ENCODE measurements at places on chromosomes 5 and 9.
A peak's percentile ranks its signal among the peaks of the same experiment; 100 is the strongest.

DNA sequence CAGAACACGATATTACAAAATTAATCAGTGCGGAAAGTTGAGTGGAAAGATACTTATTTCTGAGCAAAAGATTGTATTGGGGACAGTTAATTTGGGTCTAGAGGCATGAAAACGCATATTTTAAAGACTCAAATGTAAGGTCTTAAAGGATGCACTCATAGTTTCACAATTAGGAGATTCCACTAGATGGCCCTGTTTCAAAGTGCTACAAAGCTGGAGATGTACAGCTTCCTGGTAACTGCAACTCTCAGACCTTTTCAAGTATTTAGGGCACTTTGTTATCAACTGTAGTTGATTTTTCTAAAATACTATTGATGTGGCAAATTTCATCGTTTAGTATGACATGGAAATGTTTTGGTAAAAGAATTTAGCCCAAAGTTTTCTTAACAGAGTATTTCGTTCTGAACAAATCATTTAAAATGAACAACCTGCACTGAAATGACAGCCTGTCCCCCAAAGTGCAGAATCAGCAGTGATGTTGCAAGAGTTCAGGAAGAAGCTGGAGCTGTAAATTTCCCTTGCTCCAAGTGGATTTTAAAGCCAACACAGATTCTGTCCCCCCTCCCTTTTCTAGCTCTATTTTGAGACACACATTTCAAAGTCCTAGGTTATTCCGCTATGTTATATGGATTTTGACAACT lies 16.2 kb upstream of the NDUFB6 start:
- H3K27me3 ChIP-seq: peaks cover 33% of the 10 kb centered on the region
- no peak overlapping the region for H3K4me3 ChIP-seq
- H3K27ac ChIP-seq: no peak overlapping the region
- no peak for DNase-seq
- H3K36me3 ChIP-seq: no peaks in the 10 kb centered on the region

DNA sequence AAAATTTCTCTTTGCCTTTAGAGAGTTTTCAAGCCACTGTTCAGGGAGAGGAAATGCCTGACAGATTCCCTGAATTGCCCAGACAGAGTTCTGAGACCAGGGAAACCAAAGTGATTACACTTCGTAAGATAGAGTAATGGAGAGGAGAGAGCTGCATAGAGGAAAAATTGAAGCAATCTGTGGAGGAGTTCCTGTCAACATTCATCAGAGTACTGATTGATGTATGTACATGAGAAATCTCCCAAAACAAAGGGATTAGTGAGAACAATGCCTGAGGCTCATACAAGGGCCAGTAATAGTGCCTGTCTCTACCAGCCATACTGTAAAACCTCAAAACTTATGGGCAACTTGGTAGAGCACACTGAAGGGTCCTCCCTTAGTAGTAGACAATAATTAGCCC lies 79.0 kb upstream of the TRIM32 start:
- peaks cover 22% of the 10 kb centered on the region for H3K4me1 ChIP-seq
- peaks cover 11% of the 10 kb centered on the region for H3K36me3 ChIP-seq
- H3K27ac ChIP-seq: peak overlapping the region; percentile 11
- H3K27me3 ChIP-seq: no peaks in the 10 kb centered on the region

- no peaks in the 10 kb centered on the region for H3K27me3 ChIP-seq
- no peak for DNase-seq
- H3K36me3 ChIP-seq: peaks cover 5% of the 10 kb centered on the region
- H3K4me1 ChIP-seq: peaks cover 37% of the 10 kb centered on the region
Measured at GRCh38 chr9:22053178-22053577, 44.1 kb upstream of the CDKN2B start.

DNA sequence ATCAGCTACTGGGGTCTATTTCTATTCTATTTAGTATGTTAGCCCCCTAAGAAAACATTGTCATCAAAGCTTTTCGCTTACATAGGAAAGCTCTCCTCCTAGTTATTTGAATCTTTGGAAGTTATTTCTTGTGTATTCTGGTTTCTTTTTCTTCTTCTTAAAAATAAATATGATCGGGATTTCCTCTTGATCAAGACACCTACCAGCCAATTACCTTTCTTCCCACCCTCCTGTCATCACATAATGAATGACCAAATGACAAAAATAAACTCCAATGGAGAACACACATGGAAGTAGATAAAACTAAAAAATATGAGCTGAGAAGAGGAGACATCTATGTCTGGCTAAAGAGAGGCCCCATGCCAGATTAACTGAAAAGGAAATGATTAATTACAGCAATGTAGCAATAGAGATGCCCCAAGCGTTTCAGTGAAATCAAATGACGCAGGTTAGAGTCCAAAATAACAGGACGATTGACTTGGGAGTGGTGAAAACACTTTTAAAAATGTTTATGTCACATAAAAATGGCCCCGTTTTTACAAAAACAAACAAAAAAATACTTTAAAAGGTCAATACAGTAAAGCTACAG lies 59.5 kb upstream of the PCSK1 start:
- no peak for DNase-seq
- H3K4me1 ChIP-seq: no peaks in the 10 kb centered on the region
- H3K27ac ChIP-seq: no peak overlapping the region
- peaks cover 7% of the 10 kb centered on the region for H3K27me3 ChIP-seq
- no peaks in the 10 kb centered on the region for H3K36me3 ChIP-seq

DNA sequence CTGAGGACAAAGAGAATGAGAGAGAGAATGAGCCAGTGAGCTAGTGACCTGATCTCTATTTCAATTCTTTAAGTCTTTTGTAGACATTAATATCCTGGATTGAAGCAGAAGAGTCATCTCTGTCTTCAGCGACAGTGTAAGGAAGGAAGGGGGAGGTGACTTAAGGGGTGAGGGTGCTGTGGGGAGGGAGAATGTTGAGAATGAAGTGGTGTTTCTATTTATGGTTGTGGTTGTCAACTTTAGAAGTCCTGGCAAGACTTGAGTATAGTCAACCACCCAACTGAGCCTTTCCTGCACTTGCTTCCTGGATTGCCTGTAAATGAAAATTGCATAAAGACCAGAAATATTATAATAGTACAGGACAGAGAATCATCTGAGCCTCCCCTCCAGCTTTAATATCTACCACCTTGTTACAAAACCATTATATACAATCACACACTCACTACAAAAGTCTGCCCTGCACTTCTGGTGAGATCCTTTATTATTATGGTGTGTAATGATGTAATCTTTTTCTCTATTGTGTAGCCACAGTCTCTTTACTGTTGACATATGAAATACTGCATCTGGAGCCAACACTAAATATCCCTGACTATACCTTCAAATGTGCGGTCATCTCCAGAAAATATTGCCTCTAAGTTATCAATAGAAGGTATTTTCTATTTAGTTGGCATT lies 91.7 kb downstream of the NTRK2 start:
- no peak for DNase-seq
- H3K4me1 ChIP-seq: peaks cover 7% of the 10 kb centered on the region
- H3K36me3 ChIP-seq: peaks cover 27% of the 10 kb centered on the region
- H3K27me3 ChIP-seq: no peaks in the 10 kb centered on the region
- H3K4me3 ChIP-seq: no peak overlapping the region

- no peak for DNase-seq
- no peak overlapping the region for H3K27ac ChIP-seq
- H3K4me1 ChIP-seq: no peaks in the 10 kb centered on the region
Measured at GRCh38 chr5:176474476-176474875, 26.3 kb downstream of the FAF2 start.

DNA sequence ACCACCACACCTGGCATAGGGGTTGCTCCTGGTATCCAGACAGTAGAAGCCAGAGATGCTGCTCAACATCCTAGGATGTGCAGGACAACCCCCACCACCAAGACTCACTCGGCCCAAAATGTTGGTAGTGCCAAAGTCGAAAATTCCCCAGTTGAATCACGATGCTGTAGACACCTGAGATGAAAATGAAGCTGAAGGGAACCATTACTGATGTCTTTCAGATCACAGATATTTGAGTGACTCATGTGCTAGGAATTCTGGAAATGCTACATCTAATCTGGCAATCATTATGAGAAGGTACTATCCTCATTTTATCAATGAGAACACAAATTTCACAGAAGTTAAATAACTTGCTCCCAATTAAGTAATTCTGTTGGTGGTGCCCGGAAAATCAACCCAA lies 21.0 kb upstream of the UBE2QL1 start:
- no peaks in the 10 kb centered on the region for H3K4me1 ChIP-seq
- no peak overlapping the region for H3K27ac ChIP-seq
- DNase-seq: no peak
- H3K36me3 ChIP-seq: no peaks in the 10 kb centered on the region
- peaks cover 61% of the 10 kb centered on the region for H3K27me3 ChIP-seq
- no peak overlapping the region for H3K4me3 ChIP-seq

- no peaks in the 10 kb centered on the region for H3K36me3 ChIP-seq
- no peak overlapping the region for H3K4me3 ChIP-seq
- DNase-seq: no peak
Measured at GRCh38 chr9:93203026-93203717, 19.2 kb downstream of the WNK2 start.

DNA sequence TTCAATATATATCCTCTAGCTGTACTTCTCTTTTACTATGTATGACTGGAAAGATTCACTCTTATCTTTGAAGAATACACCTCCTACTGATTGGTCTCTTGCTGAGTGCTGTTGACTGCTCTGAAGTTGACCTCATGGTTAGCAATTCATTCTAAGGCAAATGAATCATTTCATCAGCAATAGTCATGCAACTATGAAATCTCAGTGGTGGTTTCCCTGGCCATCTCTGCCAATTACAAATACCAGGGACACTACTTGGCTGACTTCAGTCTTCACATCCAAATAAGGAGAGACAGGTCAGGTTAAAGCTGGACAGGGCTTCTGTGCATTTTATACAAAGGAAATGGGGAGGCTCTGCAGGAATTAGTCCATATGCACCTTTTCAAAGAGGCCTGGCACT lies 333.5 kb upstream of the ACTBL2 start:
- peaks cover 23% of the 10 kb centered on the region for H3K4me1 ChIP-seq
- no peak for DNase-seq
- H3K27me3 ChIP-seq: no peaks in the 10 kb centered on the region
- peaks cover 3% of the 10 kb centered on the region for H3K36me3 ChIP-seq
- peak overlapping the region; percentile 52 for H3K27ac ChIP-seq

- H3K4me1 ChIP-seq: peaks cover 8% of the 10 kb centered on the region
- DNase-seq: no peak
- H3K36me3 ChIP-seq: peaks cover 4% of the 10 kb centered on the region
- peak overlapping the region; percentile 17 for H3K27ac ChIP-seq
- no peak overlapping the region for H3K4me3 ChIP-seq
Measured at GRCh38 chr9:24439456-24439855, 106.2 kb downstream of the IZUMO3 start.

- H3K36me3 ChIP-seq: peaks cover 1% of the 10 kb centered on the region
- peaks cover 28% of the 10 kb centered on the region for H3K4me1 ChIP-seq
- no peak for DNase-seq
Measured at GRCh38 chr9:129224618-129225489, 46.8 kb upstream of the IER5L start.

Measured in mesothelial cell of epicardium (in vitro differentiated cells).